ENCODE measurements at places on chromosomes 2 and 18.
A peak's percentile ranks its signal among the peaks of the same experiment; 100 is the strongest.

- DNase-seq: no peak
Observed at GRCh38 chr2:169853041-169853668, 25.9 kb downstream of the UBR3 start.

DNA sequence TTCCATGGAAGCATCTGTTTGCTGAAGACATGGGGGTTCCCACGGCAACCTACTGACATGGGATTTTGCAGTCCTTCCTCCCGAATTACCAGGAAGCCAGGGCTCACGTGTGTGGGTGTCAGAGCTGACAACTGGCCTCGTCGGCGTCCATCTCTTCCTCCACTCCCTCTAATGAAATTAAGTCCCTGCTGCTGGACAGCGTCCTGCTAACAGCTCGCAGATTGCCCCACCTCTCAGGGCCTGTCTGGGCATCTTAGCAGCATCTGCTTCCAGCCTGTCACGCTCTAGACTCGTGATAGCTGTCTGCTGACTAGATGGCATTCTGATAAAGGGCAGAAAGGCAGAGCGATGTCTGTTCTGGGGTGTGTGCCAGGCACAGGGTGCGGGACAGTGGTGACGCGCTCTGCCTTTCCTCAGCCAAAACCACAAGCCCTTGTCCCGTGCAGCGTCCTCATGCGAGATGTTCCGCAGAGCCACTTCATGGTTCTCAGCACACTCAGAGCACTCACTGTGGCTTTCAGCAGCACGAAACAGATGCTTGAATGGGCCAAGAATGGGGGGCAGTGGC is 161.1 kb downstream of the ARL4C start:
- peak; percentile 41 for DNase-seq

- no peak for DNase-seq
Observed at GRCh38 chr2:36270758-36271157, 84.8 kb upstream of the CRIM1 start.

- DNase-seq: no peak
Observed at GRCh38 chr18:13577091-13577697, 149.2 kb downstream of the FAM210A start.

- no peak for DNase-seq
Observed at GRCh38 chr2:203623096-203623495, 83.3 kb upstream of the CD28 start.

- DNase-seq: no peak
Observed at GRCh38 chr2:160747501-160748170, 254.0 kb upstream of the RBMS1 start.

- DNase-seq: no peak
Observed at GRCh38 chr18:904218-905090, at the start of gene ADCYAP1. Gene ADCYAP1 (plus strand): TSS chr18:904871. CDS start chr18:905387, 516 bp downstream.

- DNase-seq: no peak
Observed at GRCh38 chr18:61133783-61134182, 199.4 kb upstream of the CDH20 start.

DNA sequence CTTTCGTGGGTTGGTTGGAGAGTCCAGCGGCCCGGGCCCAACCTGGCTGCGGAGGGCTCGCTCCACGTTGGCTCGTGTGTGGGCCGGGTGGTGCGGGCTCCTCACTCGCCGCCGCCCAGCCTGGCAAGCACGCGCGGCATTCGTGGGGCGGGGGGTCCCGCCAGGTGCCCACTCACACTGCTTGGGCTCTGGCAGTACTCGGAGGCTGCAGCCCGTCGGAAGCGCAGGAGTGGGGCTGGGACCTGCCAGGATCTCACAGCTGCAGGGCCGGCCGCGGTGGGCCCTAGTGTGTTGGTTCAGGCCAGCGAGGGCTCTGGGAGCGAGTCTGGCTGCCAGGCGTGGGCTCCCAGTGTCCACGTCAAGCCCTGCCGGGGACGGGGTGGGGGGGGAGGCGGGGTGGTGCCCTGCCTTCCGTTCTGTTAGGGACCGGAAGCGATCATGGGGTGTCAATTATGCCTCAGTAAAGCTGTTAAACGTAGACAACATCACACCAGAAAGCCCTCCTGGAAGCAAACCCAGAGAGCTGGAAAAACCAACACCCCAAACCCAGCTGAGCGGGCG is 1.0 kb upstream of the HS6ST1 start:
- DNase-seq: no peak

- DNase-seq: no peak
Observed at GRCh38 chr2:10393640-10393982, 54.5 kb downstream of the ODC1 start.

DNA sequence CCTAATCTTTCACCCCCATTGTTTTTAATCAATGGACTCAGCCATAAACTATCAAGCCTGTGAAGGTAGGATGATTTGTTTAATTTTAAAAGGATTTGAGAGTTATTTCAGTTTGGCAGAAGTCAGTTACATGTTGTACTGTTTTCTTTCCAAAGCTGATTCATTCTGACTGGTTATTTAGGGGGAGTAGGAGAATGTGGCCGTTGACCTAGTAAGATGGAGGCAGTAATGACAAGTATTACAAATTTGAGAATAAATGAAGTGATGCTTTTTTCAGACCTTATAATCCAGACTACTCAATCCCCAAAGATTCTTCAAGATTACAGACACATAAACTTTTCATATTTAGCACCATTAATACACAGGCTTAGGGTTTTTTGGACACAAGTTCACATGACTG is 4.3 kb downstream of the EPHA4 start:
- DNase-seq: no peak

DNA sequence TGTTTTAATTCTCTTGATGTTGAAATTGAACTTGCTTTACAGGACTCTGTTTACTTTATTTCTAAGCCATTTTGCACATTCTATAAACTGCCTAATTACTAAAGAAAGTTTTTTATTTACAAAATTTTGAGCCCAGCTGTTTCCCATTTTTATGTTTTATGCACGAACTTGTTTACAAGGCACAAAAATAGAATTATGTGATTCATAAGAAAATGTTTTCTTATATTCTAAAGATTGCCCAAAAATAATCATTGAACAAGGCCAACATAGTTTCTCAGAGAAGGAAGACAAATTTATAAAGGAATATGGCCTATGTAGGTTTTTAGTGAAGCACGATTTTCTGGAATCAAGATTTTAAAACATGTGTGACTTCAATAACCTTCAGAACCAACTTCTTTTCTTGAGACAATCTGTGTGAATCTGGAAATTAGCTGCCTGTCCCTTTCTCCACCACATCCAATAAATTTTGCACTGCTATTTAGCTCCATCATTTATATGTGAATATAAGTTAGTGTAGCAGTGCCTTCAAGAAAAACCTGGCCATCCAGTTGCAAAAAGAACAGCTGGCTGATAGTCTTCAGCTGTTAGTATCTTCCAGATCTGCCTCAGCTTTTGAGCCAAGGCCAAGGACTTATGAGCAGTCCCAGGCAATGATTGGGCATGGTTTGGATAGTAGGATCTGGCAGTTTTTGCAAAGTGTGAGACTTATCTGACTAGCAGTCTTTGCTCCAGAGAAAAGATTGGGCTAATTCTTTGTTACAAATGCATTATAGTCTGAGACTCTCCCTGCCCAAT is 253.2 kb upstream of the COL3A1 start:
- DNase-seq: no peak

DNA sequence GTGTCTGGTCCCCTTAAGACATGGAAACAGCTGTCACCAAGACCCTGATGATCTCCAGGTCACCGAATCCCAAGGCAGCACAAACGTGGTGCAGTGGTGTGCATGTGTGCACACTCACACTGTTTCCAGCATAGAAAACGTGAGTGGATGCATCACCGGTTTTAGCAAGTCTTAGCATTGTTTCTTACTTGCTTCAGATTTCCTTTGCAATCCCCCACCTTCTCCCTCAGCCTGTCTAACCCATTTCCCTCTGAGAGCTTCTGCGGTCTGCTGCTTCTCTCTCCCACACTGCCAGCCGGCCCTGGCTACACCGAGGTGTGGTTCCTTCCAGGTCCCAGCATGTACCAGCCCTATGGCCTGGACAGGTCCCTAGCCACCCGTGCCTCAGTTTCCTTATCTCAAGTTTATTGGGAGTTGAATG is 343.4 kb upstream of the HS6ST1 start:
- DNase-seq: no peak

GRCh38 chr2:38709567-38710194 is 41.5 kb downstream of the SRSF7 start:
- DNase-seq: no peak

- DNase-seq: no peak
Observed at GRCh38 chr2:26670931-26671460, 21.5 kb upstream of the KCNK3 start.
